Renal cortex interstitium (tissue), 15 donors: ENCODE measurements at places on chromosomes 1 and 21. TPM values are rescaled to one million over a fixed set of nuclear protein-coding genes. Genes with fewer than 3 reads are reported as not detected.

APP gene
- 826 TPM for polyA plus RNA-seq

KCNJ9 gene
- 0.09 TPM for polyA plus RNA-seq

S100A3 gene
- 0.32 TPM for polyA plus RNA-seq

NBPF8 gene
- polyA plus RNA-seq: 22.8 TPM

SLC6A17 gene
- 0.85 TPM for polyA plus RNA-seq

TTLL10 gene
- 0.30 TPM for polyA plus RNA-seq

PTGER3 gene
- 36.6 TPM for polyA plus RNA-seq

SLC26A9 gene
- 0.48 TPM for polyA plus RNA-seq

RC3H1 gene
- 11.8 TPM for polyA plus RNA-seq

NBPF15 gene
- 66.8 TPM for polyA plus RNA-seq

DNA sequence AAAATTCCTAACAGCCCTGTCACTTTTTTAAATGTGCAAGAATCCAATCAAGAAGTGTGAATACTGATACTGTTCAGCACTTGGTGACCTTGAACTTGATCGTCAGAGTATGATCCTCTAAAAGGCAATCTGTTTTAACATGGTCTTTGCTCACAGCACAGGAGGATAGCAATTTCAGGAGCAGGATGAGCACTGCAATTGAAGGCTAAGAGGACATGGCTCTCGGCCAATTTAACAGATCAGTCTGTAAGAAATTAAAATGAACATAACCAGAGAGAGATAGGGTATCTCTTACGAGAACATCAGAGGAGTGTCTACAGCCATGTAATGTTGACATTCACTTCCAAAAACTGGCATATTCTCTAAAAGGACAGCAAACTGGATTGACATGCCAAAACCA lies 243.1 kb downstream of the LTN1 start:
- DNase-seq: no peak

- DNase-seq: no peak
Measured at GRCh38 chr1:42170779-42171621, 6.5 kb upstream of the GUCA2A start.

DNA sequence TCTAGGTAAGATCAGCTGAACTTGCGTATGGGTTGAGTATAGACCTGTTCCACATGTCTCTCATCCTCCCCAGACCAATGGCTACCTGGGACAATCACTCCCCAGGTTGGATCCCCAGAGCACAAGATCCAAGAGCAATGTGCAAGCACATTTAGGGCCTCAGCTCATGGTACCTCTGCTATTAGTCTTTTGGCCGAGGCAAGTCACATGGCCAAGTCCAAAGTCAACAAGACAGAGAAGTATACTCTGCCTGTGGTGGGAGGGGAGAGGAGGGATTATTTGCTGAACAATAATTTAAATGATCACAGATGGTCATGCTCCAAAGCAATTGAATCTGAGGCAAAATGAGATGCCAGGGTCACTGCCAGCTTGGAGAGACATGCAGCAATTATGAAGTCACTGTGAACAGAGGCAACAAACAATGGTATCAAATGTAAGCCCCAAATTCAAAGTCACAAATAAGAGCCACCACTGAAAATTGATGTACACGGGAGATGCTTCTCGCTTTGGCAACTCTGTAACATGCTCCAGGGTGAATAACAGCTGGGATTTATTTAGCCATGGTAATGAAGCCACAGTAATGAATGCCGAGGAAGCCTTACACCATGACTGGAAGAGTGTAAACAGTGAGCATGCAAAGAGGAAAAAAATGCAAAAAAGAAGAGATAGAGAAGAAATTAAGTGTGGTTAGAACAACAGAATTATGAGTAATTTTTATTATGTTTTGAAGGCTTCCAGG lies 149.1 kb downstream of the ZNF281 start:
- no peak for DNase-seq

DNA sequence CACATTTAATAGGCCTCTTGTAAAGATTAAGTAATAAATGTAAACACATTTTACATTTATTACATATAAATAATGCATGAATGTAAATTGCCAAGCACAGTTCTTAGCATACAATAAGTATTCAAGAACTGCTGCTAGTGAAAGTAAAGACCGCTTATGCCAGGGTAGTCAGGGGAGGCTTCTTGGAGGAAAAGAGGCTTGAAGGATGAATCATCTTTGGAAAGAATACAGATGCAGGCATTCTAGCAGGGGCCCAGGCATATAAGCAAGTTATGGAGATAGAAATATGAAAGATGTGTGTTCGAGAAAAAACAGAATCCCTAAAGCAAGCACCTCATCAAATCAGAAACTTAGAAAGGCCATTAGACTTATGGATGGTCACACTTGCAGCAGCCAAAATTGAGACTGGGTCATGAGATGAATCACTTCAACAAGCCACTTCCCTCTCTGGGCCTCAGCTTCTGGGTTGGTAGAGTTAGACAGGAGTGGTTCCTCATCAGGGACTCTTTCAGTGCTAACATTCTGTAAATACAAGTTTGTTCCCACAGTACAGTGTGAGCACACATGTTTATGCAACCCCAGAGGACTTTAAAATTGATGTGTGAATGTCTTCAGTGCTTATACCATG lies 79.8 kb upstream of the ROR1 start:
- DNase-seq: no peak

GRCh38 chr1:27284425-27285273 lies 37.3 kb upstream of the TMEM222 start:
- peak; percentile 74 for DNase-seq

GRCh38 chr1:118073648-118074435 lies 111.2 kb downstream of the SPAG17 start:
- DNase-seq: no peak

GRCh38 chr1:26666855-26667254 lies 29.0 kb upstream of the ARID1A start:
- no peak for DNase-seq

- DNase-seq: no peak
Measured at GRCh38 chr1:39184354-39184818, 20.1 kb upstream of the MACF1 start.

DNA sequence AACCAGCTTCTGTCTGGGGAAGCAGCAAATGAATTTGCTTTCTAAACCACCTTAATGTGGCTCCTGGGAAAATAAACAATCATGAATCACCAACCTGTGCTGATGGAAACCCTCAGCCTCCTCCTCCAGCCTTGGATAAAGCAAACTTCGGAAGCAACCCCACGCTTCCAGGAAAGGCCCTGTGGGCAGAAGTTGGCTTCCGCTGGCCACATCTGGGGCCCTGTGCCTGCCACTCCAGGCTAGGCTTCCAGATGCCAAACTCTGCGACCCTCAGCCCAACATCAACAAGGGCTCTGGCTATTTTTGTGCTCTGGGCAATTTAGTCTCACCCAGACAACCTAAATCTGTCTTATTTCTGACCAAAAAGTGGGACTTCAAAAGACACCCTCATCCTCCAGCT lies 6.2 kb upstream of the OXCT2 start:
- no peak for DNase-seq

DNA sequence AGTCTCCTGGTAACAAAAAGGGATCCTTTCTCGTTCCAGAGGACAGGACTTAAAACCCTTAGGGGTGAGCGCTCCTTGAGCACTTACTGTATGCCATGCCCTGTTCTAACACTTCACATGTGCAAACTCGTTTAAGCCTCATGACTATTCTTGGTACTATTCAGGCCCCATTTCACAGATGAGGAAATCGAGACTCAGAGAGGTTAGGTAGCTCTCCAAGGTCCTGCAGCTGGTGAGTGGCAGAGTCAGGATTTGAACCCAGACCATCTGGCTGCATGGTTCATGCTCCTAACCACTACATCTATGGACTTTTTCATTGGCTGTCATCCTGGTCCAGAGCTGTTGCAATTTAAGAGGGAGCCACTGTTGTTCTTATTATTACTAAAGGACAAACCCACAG lies 46.7 kb upstream of the WNT4 start:
- DNase-seq: no peak

DNA sequence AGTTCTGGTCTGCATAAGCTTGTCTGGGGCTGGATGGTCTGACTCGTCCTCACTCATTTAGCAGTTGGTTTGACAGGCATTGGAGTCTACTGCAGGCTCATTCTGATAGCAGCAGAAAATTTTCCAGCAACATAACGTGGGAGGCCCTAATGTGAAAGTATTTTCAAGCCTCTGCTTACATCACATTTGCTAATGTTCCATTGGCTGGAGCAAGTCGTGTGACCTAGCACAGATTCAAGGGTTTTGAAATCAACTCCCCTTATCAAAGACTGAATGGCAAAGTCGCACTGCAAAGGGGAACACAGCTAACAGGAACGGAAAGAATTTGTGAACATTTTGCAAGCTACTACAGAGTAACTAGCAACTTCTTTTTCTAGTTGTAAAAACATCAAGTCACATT lies 2.3 kb upstream of the USH2A start:
- no peak for DNase-seq

DNA sequence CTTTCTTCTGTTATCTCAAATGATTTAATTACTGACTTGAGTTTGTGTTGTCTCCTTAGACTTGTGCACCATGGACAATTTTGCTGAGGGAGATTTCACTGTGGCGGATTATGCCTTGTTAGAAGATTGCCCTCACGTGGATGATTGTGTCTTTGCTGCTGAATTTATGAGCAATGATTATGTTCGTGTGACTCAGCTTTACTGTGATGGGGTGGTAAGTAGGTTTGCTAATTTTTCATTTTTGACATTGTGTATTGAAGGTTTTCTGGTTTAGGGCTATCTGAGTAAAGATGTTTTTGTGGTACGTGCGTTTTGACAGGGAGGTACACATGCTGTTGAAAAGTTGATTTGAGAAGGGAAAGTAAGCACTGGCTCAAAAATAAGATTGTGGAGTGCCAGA lies 14.1 kb downstream of the TTC3 start:
- no peak for DNase-seq

DNA sequence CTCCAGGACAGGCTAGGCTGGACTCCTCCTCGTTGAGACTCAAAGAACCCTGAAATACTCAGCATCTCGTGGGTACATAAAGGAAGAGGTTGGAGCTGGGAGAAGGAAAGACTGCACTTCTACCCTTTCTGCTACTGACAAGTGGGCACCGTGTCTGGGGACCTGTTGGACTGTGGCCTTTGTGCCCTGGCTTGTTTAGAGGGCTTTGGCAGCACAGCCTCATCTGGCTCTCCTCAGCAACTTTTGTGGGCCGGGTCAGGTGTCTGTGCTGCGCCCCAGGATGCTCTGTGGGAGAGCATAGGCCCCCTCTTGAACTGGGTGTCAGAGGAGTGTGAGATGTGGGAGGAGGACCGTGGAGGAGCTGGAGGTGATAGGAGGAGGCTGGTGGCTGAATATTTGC lies 142.4 kb downstream of the FCRL5 start:
- no peak for DNase-seq

DNA sequence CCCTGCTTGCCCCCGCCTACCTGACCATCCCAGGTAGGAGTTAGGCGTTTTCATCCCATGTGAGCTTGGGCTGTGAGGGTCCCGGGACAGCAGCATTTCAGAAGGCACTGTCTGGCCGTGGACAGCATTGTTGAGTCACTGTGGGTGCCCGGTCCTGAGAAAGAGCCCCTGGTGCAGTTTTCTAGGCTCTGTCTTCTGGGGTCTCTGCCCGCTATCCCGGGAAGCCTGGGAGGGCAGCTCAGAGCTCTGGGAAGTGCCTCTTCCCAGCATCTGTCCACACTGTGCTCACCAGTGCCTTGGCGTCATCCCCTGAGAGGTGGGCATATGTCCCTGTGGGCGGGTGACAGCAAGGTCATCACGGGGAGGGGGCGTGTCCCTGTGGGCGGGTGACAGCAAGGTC lies 11.4 kb upstream of the ZNF669 start:
- DNase-seq: no peak

DNA sequence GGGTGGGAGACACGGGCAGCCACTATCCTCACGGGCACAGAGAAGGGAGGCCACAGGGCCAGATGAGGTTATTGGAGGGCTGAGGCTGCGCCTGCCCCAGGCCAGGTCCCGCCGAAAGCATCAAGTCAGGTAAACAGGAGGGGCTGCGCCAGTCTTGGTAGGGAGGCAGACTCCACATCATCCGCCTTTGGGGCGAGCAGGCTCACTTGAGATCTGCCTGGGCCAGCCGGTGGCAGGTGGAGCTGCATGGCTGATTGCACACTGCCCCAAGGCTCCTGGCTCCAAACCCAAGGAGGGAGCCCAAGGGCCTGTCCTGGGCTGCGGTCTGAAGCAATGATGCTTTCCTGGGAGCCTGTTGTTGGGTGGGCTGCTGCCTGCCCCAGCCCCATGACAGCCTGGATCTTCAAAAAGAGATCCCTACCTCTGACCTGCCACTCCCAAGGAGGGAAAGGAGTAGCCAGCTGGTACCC lies 4.6 kb downstream of the SMIM1 start:
- DNase-seq: no peak
